ENCODE measurements at places on chromosomes 4 and X.

DNA sequence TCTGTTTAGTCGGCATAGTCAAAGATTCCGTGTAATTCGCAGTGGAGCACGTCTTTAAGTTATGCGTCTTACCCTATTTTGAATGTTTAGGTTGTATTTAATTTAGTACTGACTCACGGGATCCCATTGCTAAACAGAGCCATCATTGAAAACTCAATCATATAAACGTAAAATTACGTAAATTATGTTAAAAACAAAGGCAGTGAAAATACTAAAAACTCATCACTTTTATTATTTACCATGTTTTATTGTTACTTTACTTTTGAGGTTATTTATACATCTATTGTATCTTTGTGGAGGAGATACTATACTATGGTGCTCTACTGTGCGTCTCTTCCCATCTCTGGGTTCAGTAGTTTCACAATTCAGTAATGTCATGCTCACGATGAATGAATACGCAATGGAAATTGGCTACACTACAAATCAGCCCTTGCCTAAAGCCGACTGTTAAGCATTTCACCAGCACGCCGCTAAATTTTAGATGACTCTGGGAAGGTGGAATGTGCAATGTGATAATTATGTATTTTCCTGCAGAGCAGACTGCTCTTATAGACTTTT, 944 bp downstream of the FUNDC2 start:
- no peak for DNase-seq

GRCh38 chr4:26857278-26858034, 3.2 kb upstream of the STIM2 start:
- peak; percentile 92 for DNase-seq

GRCh38 chr4:5908876-5909427, 16.1 kb upstream of the CRMP1 start:
- DNase-seq: no peak

DNA sequence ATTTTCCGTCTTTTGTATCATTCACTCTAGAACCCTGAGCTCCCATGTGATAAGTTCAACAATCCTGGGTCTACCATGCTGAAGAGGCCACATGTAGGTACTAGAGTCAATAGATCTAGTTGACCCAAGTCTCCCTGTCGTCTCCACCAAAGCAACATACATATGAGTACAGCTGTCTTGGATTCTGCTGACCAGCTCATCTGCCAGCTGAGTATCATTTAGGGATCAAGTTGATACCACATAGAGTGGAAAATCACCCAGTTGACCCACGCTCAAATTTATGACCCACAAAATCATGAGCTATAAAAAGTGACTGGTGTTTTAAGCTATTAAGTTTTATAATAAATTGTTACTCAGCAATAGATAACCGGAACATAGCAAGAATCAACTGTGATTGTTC, 61.8 kb downstream of the DMD start:
- DNase-seq: no peak

DNA sequence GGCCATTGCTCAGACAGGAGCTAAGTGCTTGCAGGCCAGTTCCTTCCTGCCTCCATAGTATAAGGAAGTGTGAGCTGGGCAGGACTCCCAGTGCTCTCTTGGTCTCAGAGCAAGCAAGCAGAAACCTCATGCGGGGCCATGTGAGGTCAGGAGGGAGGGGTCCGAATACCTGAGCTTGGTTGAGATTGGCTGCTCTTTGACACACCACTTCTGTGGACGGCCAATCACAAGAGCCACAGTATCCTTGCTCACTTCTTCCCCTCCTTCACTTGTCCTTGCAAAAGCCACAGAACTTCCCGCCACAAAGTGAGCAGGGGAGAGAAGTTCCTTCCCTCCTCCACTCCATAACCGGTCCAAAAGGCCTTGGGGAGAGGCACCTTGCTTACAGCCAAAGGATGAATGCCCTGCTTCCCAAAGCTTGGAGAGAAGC, 56.7 kb downstream of the PRPS1 start:
- no peak for DNase-seq

- no peak for DNase-seq
Measured at GRCh38 chr4:125739760-125740159, 425.0 kb downstream of the FAT4 start.

- no peak for DNase-seq
Measured at GRCh38 chr4:48478273-48478672, 4.9 kb upstream of the SLC10A4 start.

GRCh38 chr4:130738233-130738632, 1642.3 kb downstream of the C4orf33 start:
- no peak for DNase-seq

- DNase-seq: no peak
Measured at GRCh38 chr4:89549907-89550306, 242.3 kb upstream of the GPRIN3 start.

DNA sequence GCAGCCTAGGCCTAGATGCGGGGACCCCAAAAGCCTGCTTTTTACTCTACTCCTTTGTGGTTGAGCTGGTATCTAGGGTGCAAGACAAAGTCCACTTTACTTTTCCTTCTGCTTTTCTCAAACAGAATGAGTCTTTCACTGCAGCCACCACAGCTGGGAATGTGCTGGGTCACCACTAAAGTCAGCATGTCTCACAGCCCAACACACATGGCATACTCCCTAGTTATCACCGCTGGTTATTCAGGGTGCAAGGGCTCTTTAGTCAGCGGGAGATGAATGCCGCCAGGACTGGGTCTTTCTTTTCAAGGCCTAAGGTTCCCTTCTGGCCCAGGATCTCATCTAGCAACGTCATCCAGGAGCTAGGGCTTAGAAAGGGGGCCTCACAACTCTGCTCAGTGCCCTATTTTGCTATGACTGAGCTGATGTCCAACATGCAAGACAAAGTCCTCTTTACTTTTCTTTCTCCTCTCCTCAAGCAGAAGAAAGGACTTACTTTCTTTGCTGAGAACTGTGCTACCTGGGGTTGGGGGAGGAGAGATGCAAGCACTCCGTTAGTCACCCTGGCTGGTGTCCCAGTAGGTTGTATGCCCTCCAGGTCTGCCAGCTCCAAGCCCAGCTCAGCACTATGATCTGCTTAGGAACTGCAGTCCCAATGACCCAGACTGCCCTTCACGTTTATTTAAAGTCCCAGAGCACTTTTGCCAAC, 22.9 kb upstream of the STPG2 start:
- no peak for DNase-seq

GRCh38 chr4:46179356-46179755, 55.5 kb upstream of the GABRG1 start:
- no peak for DNase-seq

DNA sequence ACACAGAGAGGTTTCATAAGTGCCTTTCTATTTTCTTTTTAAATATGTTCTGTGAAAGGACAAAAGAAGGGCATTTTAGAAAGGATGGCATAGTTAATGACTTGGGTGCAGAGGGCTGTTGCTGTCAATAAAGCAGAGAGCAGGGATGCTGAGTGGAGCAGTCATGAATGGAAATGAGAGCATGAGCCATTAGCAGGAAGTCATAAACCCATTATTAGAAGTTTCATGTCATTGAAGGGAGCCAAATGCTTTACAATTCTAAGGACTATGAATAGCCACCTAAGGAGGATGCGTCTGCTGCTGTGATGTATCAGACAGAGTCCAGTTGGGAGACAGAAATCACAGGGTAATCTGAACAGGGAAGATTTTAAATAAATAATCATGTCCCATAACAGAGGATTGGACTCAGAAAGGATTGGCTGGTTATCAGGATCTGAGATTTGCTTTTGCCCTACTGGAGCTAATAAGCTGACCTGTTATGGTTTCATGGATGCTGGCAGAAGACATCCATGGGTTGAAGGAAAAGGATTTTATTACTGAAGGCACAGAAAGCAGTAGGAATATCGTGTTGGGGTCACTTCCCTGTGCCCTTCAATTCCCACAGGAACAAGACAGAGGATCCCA, 47.5 kb upstream of the WDR19 start:
- no peak for DNase-seq

DNA sequence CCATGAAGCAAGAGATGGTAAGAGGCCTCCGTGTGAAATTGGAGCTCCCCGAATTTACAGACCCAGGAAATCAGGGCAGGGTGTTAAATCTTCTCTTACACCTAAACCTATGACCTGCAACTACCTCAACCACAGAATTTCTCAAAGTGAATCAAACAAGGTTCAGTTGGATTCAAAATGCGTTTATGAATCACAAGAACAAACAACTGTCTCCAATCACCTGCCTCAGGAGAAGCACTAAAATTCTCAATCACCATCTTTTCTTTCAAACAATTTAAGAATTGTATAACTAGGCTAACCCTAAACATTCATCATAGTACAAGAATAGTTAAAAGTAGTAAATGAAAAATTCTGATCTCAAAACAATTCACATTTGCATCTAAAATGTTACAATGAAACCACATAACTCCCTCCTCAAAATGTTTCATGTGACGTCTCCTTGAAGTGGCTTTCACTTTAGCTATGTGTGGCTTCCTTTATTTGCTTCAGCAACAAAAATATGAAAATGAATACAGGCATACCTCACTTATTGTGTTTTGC, 19.2 kb downstream of the PPP3CA start:
- no peak for DNase-seq

GRCh38 chr4:124974152-124974551, 261.6 kb upstream of the ANKRD50 start:
- DNase-seq: no peak

GRCh38 chrX:120251471-120252011, 929 bp downstream of the ZBTB33 start:
- peak; percentile 1 for DNase-seq

- no peak for DNase-seq
Measured at GRCh38 chr4:80014531-80014930, 58.5 kb downstream of the ANTXR2 start.

DNA sequence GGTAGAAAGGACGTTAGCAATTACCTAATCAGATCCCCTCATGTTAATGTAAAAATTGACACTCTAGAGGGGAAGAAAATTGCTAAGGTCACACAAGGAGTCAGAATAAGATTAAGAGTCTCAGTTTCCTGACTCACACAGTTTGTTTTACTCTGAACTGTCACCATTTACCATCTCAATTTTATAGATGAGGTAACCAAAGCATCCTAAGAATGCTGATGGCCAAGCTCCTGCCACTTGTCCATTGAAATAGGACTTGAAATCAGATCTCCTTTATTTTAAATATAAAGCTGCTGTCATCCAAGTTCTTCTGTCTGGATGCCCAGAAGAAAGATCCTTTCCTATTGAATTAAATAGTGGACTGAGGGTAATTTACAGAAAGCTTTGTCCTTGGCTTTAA, 114.8 kb upstream of the VAMP7 start:
- no peak for DNase-seq

Measured in stimulated activated CD4-positive, alpha-beta T cell treated with anti-CD3 and anti-CD28 coated beads, Interleukin-12 subunit alpha, Interleukin-12 subunit beta, amount 100 ng/mL, for 4 hours (primary cell).